ENCODE measurements at places on chromosomes 4 and X.

DNA sequence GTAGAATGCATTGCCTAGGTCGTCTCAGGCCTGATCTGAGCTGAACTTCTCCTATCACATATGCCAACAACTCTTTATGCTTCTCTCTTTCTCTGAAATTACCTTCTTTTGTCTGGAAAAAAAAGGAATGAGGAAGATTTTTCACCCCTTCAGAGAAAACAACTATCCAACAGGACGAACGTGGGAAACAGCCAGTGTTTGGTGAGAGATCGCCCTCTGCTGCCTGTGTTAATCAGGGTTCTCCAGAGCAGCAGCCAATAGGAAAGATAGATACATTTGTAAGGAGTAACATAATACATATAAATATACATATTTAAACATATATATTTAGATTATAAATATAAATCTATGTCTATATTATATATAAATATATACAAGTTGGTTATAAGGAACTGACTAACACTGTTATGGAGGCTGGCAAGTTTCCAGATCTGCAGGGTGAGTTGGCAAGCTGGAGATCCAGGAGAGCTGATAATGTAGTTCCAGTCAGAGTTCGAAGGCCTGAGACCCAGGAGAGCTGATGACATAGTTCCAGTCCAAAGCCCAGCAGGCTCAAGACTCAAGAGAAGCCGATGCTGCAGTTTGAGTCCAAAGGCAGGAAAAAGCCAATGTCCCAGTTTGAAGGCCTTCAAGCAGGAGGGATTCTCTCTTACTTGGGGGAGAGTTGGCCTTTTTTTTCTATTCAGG, 13.3 kb downstream of the CETN2 start:
- no peak for DNase-seq

GRCh38 chrX:47574076-47574546, 8.1 kb upstream of the TIMP1 start:
- DNase-seq: no peak

DNA sequence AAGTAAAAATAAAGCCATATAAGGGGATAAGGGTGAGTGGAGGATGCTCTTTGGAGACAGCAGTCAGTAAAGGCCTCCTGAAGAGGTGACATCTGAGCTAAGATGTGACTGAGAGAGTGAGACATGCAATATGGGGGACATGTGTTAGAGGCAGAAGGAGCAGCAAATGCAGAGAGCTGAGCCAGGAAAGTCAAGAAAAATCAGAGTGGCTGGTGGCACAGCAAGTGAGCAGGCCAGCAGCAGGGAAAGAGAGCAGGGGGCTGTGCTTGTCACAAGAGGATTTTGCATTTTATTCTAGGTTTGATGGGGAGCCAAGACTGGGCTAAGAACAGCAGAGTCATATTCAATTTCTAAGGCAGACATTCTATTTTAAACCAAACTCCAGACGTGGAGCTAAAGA, 394.5 kb downstream of the KCNIP4 start:
- no peak for DNase-seq

DNA sequence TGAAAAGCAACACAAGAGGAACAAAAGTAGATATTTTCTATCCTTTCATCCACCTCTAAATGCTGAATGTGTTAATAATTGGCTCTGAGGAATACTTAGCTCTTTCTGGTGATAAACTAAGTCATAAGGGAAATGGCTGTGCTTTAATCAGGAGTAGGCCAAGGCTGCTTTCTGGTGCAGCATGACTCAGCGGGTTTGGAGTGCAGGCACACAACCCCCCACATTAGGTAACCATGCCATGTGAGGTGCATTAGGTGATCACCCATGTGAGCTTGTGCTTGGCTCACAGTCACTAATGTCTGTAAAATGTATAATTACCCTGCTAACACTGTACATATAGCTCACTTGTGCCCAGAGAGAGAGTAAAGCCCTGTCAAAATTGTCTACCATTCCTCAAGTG, 57.2 kb downstream of the USP38 start:
- DNase-seq: no peak

DNA sequence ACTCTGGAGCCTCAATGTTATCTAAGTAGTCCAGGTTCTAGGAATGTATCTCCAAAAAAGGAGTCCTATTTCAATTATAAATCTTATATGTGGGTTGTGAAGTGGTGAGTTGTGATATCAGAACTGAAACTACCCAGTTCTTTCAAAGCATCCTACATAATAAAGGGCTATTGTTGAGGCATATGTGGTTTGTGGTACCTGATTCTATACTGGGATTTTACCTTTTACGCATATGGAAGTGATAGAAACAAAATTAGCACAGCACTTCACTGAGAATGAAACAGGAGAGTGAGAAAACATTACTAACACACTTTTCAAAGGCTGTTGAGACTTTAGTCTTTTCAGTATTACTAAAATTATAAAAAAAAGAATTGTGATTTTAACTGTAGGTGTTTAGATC, 417.7 kb upstream of the GALNT7 start:
- no peak for DNase-seq

- DNase-seq: no peak
Measured at GRCh38 chrX:140944710-140945109, 57.7 kb upstream of the SPANXB1 start.

DNA sequence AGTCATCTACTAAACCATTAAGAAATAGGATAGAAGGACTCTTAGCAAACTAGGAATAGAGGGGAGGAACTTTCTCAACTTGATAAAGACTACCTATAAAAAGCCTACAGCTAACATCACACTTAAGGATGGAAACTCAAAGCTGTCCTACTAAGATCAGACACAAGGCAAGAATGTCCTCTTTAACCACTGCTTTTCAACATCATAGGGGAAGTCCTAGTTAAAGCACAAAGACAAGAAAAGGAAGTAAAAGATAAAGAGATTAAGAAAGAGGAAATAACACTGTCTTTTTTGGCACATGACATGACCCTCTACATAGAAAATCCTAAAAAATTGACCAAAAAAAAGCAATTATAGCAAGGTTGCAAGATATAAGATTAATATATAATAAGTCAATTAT, 136.6 kb downstream of the FBXW7 start:
- DNase-seq: no peak

GRCh38 chr4:82450966-82451755, 20.8 kb downstream of the ENOPH1 start:
- no peak for DNase-seq

GRCh38 chrX:141632124-141632523, 42.6 kb downstream of the SPANXA2 start:
- DNase-seq: no peak

DNA sequence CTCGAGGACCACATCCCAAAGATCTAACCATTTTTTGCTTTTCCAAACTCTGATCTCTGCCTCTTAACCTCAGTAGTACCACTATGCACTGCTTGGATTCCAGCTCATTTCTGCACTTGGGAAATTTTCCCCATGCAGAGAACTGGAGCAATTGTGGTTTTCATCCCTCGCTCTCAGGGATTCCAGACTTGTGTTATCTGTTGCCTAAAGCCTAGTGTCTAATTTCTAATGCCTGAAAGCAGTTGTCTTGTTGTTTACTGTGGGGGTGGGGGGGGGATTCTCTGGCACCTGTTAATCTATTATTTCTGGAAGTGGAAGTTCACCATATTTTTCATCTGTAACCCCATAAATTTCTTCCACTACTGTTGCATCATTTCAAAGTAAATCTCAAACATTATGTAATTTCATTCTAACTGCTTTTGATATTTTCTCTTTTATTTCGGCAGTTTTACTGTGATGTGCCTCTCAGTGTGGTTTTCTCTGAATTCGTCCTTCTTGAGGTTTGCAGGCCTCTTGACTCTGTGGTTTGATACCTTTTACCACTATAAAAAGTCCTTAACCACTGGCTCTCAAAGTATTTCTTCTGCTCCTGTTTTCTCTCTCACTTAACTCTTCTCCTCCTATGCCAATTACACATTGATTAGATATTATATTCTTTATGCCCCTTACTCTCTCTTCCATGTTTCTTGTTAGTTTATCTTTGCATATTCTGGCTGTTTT, 205.6 kb upstream of the EOLA2 start:
- DNase-seq: no peak

GRCh38 chrX:131801911-131802310, 221.2 kb upstream of the STK26 start:
- no peak for DNase-seq

GRCh38 chr4:73860181-73860580, 7.1 kb downstream of the PF4V1 start:
- DNase-seq: no peak

GRCh38 chr4:2570551-2571222, 34.2 kb downstream of the FAM193A start:
- no peak for DNase-seq

- DNase-seq: no peak
Measured at GRCh38 chr4:73422458-73422752, 13.6 kb upstream of the AFP start.

GRCh38 chrX:39196192-39197102, 395.2 kb downstream of the MID1IP1 start:
- peak; percentile 64 for DNase-seq

DNA sequence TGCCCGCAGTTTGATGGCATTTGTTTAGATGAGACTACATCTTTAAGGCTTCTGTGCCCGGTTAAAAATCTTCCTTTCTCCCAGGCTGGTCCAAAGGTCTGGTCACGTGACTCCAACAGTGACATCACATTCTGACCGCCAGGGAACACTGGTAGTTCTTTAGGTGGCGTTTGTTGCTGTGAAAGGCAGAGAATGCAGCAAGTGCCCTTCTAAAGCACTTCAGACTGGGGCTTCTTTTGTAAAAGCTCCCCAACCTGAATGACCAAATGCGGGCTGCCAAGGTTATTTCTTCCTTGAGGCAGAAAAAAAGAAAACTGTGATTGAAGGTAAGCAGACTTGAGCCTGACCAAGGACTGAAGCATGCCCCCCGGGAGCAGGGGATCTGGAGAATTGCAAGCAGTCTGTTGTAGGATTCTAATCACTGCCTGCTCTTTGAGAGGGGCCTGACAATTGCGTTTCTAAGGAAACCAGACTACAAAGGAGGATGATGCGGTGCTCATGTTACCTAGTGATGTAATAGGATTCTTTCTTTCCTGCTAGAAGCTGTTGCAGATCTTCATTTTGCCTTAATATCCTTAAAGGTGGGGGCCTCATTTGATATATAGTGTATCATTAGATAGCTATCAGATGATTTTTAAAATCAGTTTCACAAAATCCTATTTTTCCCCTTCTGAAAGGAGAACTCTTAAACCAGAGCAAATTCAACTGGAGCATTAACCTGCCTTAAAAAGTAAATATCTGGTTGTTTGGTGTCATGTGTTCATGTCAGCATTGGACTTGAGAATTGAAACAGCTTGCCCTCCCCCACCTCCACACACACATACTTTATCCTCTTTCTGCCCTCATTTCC, 133.1 kb downstream of the AKAP4 start:
- no peak for DNase-seq

DNA sequence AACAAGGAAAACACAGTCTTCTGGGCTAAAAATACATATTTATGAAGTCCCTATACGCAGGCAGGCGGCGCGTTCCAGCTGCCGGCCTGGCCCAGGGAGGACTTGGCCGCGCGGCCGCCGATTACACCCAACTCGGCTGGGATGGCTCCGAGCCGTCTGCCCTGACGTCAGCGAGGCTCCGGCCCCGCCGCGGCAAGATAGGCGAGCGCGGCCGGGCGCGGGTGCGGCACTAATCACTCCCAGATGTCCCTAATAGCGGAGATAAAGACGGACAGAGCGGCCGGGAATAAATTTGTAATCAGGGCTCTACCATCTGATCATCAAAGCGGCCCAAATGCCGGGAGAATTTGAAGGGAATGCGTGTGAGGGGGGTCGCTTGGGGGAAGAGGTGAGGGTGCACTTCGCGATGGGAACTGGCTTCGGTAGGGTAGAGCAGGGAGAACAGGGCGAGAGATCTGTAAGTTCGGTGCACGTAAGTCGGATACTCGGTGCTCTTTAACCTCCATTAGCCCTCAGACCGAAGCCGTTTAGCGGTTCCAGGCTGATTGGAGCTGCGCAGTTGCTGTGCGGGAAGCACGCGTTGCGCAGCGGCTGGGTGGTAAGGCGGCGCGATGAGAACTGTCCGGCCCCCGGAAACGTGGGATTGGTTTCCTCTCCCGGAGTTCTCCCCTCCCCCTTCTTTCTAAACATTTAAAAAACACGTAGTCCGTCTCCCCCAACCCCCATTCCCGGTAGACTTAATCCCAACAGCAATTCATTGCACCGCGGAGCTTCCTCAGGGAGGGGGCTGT, 7.7 kb downstream of the HAND2 start:
- no peak for DNase-seq

DNA sequence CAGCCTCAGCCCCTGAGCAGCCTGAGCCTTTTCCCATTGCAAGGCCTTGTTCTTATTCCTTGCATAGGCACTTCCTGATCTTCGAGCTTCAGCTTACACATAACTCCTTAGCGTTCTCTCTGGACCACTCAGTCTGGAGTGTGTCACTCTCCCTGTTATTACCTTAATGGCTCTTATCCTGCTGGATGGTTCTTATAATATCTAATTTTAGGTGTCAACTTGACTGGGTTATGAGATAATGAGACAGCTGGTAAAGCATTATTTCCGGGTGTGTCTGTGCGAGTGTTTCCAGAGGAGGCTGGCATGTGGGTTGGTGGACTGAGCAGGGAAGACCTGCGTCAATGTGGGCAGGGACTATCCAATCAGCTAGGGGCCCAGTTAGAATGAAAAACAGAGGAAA, 75.7 kb downstream of the HAUS3 start:
- no peak for DNase-seq

DNA sequence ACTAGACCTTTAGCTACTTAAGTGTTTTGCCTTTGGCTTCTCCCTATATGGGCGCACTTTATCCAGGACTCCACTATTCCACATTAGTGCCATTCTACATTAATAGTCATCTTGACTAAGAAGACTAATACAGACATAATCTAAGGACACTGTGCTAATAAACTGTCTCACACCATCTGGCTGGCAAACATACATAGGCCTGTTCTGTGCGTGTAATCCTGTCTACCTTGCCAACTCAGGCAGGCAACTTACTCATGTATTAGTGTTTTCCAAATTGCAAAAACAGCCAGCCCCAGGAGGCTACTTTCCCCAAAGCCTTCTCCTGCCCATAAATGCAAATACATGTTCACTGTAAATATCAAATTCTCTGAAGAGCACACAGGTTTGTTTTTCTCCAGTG, 587.3 kb downstream of the TMA16 start:
- no peak for DNase-seq

GRCh38 chrX:148530464-148531077, 30.2 kb downstream of the AFF2 start:
- no peak for DNase-seq

DNA sequence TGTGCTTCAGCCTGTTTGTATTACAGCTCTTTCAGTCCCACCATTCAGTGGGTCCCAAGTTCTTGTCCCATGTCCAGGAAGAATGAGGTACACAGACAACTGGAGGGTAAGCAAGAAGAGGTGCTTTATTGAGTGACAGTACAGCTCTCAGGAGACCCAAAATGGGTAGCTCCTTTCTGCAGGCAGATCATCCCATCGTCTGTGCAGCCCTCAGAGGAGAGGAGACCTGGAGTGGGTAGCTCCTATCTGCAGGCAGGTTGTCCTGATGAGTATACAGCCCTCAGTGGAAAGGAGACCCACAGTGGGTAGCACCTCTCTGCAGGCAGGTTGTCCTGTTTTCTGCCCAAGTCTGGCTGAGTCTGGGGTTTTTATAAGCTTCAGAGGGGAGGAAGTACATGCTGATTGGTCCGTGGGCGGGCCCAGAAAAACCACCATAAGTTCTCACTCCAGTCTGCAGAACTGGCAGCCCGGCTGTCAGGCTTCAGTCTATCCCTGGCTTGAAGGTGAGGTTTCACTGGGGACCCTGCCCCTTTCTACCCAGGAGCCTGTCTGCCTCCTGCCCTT, 18.0 kb downstream of the GRK4 start:
- DNase-seq: no peak

- no peak for DNase-seq
Measured at GRCh38 chr4:180350901-180351300, 1892.3 kb upstream of the TENM3 start.
